ENCODE measurements at places on chromosomes 1 and 21. TPM values are rescaled to one million over a fixed set of nuclear protein-coding genes. Genes with fewer than 3 reads are reported as not detected.

KPRP gene
- 0.25 TPM for total RNA-seq

ARID4B gene
- total RNA-seq: 48.7 TPM

DNASE2B gene
- total RNA-seq: not detected

AMIGO1 gene
- 0.29 TPM for total RNA-seq

TTC39A gene
- total RNA-seq: 0.35 TPM

REN gene
- not detected for total RNA-seq

ENTREP3 gene
- total RNA-seq: 32.3 TPM

AKR7A2 gene
- 26.7 TPM for total RNA-seq

DNA sequence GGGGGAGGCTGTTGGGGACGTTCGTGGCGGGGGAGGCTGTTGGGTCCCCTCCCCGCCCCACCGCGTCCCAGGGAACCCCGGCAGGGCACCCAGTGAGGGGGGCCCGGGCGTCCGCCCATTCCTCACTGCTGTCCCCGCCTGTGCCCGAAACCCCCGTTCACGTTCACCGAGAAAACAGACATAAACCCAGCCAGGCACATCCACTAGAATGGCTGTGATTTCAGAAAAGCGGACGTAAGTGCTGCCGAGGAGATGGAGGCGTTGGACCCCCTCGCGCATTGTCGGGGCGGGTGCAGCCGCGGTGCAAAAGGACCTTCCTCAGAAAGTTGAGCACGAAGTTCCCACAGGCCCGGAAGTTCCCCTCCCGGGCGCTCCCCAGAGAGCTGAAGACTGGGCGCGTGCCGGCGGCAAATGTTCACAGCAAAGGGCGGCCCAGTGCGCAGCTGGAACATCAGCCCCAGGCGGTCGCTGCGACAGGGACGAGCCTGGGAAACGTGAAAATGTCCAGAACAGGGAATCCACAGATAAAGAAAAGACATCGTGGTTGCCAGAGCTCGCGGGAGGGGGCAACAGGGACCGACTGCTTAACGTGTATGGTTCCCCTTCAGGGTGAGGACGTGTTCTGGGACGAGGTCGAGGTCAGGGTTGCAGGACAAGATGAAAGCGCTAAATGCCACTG is 18.5 kb upstream of the SAMD11 start:
- DNase-seq: no peak

DNA sequence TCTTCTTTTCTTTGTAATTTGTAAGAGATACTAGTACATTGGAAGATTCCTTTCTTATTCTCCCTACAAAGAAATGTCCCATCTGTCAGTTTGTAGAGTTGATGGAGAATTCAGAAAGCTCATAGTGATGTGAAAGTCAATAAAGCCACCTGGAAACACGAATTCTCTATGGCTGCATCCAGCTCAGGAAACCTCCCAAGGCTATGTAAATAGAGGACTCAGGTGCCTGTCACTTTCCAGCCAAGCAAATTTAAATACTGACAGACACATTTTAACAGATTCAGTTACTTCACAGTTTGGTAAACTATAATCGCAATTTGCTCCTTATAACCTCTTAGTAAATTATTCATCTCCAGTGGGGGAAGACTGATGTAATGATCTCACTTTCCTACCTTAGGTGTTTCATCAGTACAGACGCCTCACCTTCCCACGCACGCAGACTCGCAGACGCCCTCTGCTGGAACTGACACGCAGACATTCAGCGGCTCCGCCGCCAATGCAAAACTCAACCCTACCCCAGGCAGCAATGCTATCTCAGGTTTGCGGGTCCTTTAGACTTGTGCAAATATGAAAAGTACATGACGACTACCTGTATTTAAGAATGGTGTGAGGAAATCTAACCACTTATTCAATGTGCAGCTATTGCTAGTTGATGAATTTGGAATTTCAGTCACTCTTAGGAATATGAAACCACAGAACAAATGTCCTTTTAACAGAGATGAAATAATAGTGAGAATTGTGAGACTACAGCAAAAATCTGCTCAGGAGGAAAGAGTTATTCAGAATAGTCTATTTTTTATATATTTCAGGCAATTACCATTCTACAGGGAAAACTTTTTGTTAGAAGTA is 60.6 kb downstream of the PTPRC start:
- peak; percentile 81 for DNase-seq

DNA sequence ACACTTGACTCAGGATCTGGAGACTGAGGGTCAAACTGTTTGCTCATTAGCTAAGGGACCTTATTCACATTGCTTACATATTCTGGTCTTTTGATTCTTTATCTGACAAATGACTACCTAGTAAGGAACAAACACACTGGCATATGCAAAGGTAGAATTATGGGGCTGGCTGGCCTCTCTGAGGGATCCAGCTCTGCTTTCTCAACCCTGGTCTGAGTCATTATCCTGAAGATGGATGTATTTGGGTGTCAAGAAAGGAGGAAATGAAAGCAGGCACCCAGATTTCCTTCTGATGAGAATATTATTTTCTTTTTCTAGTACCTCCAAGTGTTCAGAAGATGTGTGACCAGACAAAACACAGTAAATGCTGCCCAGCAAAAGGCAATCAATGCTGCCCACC is 6.0 kb downstream of the SMCP start:
- DNase-seq: peak; percentile 65

GRCh38 chr1:178120088-178120487 is 26.2 kb downstream of the RASAL2 start:
- DNase-seq: no peak

- peak; percentile 49 for DNase-seq
These were observed 7.1 kb upstream of the NSUN4 start for GRCh38 chr1:46333300-46334029.

DNA sequence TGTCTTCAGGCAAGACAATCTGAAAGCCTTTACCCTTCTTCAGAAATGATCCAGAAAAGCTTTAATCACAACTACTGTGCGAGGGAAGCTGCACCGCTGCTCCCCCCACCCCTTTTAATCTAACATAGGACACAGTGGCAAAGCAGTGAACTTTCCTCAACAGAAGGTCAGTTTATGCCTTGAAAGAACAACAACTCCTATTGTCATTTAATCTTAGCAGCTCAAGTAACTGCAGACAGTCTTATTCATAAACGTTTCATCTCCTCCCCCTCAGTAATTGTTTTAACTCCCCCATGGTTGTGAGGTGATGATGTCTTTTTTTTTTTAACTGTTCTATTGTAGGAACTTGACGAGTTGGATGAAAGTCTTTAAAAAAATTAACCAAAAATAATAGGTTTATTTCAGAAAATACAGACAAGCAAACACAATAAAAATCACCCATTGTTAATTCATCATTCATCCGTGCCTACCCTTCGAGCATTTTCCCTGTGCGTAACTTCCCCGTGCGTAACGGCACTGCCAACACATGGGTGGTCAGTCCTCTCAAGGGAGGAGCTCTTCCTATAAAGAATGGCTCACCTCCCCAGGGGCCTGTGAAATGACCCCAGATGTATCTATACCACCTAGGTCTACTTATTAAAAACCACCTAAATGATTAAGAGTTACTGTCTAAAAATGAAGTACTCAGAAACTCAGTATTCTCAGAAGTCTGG is 3.3 kb upstream of the ADAR start:
- DNase-seq: no peak

DNA sequence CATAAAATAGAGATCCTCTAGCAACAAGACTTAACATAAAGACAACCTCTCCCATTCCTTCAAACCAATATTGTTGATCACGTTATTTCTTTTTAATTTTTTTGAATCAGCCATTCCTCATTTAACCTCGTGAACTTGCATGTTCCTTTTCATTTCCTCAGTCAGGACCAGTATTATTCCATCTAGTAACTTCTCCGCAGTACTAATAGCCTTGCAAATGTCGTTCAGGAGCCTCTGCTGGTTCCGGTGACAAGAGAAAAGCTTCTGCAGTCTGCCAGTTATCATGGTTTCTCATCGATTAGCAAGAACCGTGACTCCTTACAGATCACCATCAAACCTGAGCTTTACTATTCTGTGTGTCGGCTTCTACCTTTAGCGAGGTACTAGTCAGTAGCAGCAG is 3.0 kb downstream of the APP start:
- DNase-seq: no peak

- DNase-seq: no peak
These were observed 157.8 kb upstream of the JUN start for GRCh38 chr1:58941471-58942289.

GRCh38 chr1:42319871-42320484 is 15.1 kb downstream of the FOXJ3 start:
- DNase-seq: no peak

Measured in MCF 10A (cell line).